ENCODE measurements at places on chromosomes 2 and 18. TPM values are rescaled to one million over a fixed set of nuclear protein-coding genes. Genes with fewer than 3 reads are reported as not detected.

DNA sequence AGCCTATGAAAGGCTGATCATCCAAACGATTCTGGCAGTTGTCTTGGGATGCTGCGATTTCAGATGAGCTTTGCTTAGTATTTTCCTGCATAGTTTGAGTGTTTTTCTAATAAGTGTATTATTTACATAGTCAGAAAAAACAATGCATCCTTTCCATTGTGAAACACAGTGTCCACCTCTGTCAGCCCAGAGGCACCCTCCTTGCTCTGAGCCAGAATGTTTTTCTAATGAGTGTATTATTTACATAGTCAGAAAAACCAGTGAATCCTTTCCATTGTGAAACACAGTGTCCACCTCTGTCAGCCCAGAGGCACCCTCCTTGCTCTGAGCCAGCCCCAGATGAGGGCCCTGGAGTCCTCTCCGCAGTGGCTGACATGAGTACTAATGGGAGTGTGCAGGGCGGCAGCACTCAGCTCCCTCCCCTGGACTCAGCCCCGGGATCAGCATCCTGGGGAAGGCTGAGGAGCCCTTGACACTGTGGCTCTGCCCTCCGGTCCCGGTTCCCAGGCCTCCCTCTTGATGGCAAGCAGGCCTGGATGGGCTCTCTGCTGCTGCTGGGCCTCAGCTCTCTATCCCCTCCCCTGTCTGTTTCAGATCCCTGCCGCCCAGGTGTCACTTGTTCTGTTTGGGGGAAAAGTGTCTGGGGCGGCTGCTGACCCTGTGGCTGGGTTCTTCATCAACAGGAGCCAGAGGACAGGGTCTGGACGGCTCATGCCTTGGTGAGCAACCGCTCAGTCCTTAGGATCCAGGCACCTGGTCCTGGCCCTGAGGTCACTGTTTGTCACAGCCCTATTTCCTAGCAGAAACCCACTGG lies 5.9 kb downstream of the MFSD2B start:
- H3K4me3 ChIP-seq = no peak overlapping the region
- no peaks in the 10 kb centered on the region for H3K27me3 ChIP-seq
- peak overlapping the region; percentile 47 for H3K27ac ChIP-seq
- H3K36me3 ChIP-seq = no peaks in the 10 kb centered on the region

DNA sequence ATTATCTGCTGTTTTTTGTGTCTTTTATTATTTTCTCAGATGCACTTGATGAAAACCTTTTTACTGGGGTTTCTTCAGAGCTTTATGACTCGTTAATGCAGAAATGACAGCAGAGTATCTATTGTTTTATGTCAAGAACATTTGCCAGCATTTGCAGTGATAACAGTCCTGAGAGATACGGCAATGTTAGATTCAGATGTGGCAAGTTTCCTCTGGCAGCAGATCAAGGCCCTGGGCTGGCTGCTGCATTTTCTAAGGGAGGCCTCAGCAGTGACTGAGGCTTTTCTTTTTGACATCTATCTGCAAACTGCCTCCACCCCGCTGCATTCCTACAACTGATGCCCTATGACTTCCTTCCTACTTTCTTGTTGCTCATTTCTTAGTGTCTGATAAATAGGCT lies 40.2 kb downstream of the EFEMP1 start:
- peak; percentile 38 for DNase-seq
- peaks cover 76% of the 10 kb centered on the region for H3K4me1 ChIP-seq
- H3K27me3 ChIP-seq = no peaks in the 10 kb centered on the region

DNA sequence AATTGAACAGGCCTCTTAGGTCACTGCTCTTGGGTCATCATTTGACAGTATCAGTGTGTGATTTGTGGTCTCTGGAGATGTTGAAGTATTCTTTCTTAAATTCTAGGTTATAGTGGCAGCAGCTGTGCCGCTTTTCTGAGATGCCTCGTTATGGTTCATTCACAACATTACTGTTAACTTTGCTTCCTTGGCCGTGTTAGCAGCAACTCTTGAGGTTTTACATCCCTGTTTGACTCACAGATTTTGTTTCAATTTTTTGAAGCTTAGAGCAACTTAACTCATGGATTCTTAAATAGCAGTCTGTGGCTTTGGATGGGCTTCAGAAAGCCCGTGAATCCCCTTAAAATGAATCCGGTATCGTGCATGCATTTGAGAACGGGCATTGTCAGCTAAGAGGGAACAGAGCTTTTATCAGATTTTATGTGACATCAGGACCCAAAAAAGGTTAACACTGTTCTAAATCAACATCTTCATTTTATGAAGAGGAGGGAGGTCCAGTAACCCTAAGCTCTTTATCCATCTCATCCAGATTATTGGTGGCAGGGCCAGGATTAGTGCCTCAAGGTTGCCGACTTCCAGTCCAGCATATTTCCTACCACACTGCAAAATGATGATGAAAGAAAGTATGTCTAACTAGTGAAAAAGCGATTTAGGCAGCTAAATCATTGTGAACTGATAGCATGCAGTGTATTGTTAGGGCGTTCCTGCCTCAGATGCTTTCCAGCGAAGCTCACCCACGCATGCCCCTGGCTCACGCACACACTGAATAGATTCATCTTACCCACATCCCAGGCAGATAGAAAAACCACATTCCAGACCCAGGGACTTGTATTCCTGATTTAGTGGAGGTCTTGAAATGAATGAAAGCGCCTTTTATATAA lies 5.1 kb downstream of the TRIB2 start:
- H3K36me3 ChIP-seq = peaks cover 24% of the 10 kb centered on the region
- no peak overlapping the region for H3K27ac ChIP-seq

GRCh38 chr2:10482913-10483312 lies 34.8 kb upstream of the ODC1 start:
- no peaks in the 10 kb centered on the region for H3K36me3 ChIP-seq
- H3K4me3 ChIP-seq = no peak overlapping the region

DNA sequence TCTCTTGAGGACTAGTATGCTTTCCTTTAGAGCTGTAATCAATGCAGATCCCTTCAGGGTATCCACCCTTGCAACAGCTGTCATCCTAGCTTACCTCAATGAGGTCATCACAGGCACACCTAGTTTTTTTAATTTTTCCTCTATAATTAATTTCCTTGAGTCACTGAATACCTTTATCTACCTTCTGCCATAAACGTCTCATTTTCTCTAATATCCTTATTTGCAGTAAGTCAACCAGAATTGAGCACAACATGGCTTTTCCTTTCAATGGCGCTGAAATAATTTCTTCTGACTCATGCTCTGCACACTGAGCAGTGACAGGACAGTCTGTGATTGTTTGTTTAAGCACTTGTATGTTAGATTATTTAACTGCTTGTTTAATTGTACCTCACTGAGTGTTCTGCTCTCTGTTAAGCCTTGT lies 49.4 kb downstream of the ETAA1 start:
- no peak overlapping the region for H3K4me3 ChIP-seq
- DNase-seq = no peak
- no peaks in the 10 kb centered on the region for H3K27me3 ChIP-seq
- no peak overlapping the region for H3K27ac ChIP-seq
- no peaks in the 10 kb centered on the region for H3K36me3 ChIP-seq

DNA sequence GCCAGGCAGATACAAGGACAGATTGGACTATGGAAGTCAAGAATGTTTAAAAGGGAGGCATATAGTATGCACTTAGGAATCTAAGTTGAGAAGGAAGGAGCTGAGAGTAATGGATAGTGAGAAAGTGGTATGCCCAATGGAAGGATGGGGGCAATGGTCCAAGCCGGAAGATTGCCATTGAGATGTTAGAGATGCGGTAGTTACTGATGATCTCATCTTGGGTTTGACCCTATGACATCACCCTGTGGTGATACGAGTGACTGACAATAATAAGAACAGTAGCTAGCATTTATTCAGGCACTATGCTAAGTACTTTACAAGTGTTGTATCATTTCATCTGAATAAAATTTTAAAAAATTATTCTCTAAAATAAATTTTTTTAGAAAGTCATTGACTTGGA lies 38.5 kb upstream of the ACMSD start:
- no peak overlapping the region for H3K4me3 ChIP-seq
- H3K4me1 ChIP-seq = no peaks in the 10 kb centered on the region
- no peak for DNase-seq
- no peak overlapping the region for H3K27ac ChIP-seq
- no peaks in the 10 kb centered on the region for H3K27me3 ChIP-seq

DNA sequence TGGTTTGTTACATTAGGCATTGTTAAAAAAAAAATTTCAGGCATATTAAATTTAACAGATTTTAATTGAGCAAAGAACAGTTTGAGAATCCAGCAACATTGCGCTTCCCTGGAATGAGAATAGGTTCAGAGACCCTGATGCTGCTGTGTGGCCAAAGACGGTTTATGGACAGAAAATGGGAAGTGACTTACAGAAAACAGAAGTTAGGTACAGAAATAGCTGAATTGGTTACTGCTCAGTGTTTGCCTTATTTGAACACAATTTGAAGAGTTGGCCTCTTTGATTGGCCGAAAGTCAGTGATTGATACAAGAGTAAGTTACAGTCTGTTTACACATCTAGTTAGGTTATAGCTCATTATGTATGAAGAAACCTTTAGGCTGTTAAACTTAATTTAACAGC lies 6.0 kb upstream of the NEDD4L start:
- H3K36me3 ChIP-seq = no peaks in the 10 kb centered on the region
- peaks cover 40% of the 10 kb centered on the region for H3K27me3 ChIP-seq
- no peak overlapping the region for H3K27ac ChIP-seq
- no peak overlapping the region for H3K4me3 ChIP-seq
- no peak for DNase-seq

DNA sequence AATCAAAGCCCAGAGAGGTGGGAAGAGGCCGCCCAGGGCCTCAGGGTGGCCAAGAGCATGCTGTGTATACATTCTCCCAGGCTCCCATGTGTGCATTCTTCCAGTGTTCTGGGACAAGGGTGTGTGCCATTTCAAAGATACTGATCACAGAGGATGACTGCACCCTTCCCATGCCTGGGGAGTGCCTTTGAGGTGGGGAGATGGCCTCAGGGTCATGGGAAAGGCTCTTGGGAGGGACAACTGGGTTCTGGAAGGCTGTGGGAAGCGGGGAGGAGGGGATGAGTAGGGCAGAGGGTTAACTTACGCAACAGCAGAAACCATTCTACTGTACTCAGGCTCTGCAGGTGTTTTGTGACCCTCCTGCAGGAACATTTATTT lies 40.9 kb downstream of the KLHL29 start:
- no peaks in the 10 kb centered on the region for H3K36me3 ChIP-seq
- peaks cover 28% of the 10 kb centered on the region for H3K4me1 ChIP-seq
- peak overlapping the region; percentile 73 for H3K27ac ChIP-seq
- H3K4me3 ChIP-seq = no peak overlapping the region

DNA sequence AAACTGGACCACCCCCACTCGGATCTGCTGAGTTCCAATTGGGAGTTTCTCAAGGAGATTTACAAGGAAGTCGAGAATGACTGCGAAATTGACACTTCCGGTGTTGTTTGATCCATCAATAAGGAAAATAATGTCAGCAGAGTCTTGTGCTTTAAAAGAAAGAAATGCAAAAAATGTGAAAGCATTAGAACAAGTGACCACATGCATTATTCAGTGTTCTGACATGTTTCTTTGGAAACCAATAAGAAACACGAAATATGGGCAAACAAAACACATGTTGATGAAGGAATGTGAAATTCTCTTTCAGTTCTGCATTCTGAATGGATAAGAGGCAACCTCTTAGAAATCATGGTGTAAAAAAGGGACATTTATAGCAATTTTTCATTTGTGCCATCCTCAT lies 25.9 kb downstream of the COL6A3 start:
- peaks cover 34% of the 10 kb centered on the region for H3K4me1 ChIP-seq
- H3K36me3 ChIP-seq = peaks cover 81% of the 10 kb centered on the region
- H3K27ac ChIP-seq = peak overlapping the region; percentile 67
- H3K27me3 ChIP-seq = no peaks in the 10 kb centered on the region

- no peak overlapping the region for H3K4me3 ChIP-seq
- no peaks in the 10 kb centered on the region for H3K4me1 ChIP-seq
- DNase-seq = no peak
- no peaks in the 10 kb centered on the region for H3K36me3 ChIP-seq
- H3K27ac ChIP-seq = no peak overlapping the region
- H3K27me3 ChIP-seq = peaks cover 5% of the 10 kb centered on the region
Measured at GRCh38 chr2:236956031-236956618, 129.6 kb upstream of the COPS8 start.

GRCh38 chr2:209423562-209424198 lies at the start of gene MAP2:
TSS of gene MAP2 (plus strand) at chr2:209424047. CDS start at chr2:209653171, 229,124 bp downstream.
- no peaks in the 10 kb centered on the region for H3K4me1 ChIP-seq
- H3K4me3 ChIP-seq = peak within 1 kb of the TSS; percentile 82
- no peak within 1 kb of the TSS for H3K27ac ChIP-seq
- DNase-seq = peak; percentile 93
- no peaks in the 10 kb centered on the region for H3K27me3 ChIP-seq

GRCh38 chr18:610214-610928 lies 13.6 kb downstream of the CLUL1 start:
- no peaks in the 10 kb centered on the region for H3K27me3 ChIP-seq
- H3K4me1 ChIP-seq = no peaks in the 10 kb centered on the region
- H3K27ac ChIP-seq = no peak overlapping the region
- no peak overlapping the region for H3K4me3 ChIP-seq

- no peak overlapping the region for H3K27ac ChIP-seq
- no peaks in the 10 kb centered on the region for H3K4me1 ChIP-seq
- H3K4me3 ChIP-seq = no peak overlapping the region
- no peaks in the 10 kb centered on the region for H3K36me3 ChIP-seq
Measured at GRCh38 chr18:34808389-34808788, 98.3 kb downstream of the DTNA start.

The SCTR gene
- total RNA-seq = not detected

The SATB2 gene
- 9.9 TPM for total RNA-seq

The FBXO36 gene
- total RNA-seq = 2.3 TPM

The GAD1 gene
- total RNA-seq = 0.13 TPM
